ENCODE measurements at places on chromosomes 2 and 18.

DNA sequence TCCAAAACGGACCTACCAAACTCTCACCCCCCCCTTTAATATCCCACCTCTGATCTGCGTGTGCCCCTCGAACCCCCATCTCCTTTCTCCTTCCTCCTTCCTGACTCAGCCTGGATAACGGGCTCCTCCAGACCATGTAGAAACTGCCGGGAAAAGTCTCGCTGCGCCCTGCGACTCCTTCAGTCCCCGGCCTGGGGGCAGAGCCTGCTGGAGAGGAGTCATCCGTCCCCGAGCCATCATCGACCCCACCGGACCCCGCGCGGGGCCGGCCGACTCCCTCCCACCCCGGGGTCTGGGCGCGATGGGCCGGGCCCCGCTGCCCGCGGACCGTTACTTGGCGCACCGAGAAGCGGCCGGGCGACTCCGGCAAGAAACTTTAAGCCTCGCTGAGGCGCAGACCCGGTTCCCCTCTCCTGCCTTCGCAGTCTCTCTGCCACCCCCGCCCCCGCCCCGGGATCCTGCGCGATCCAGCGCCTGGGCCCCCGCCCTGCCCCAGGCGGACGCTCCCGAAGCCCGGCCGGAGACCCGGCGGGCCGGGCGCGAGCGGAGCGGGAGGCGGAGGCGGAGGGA lies 3.4 kb downstream of the ZEB2 start:
- peaks cover 57% of the 10 kb centered on the region for H3K4me1 ChIP-seq
- DNase-seq, result no peak
- peaks cover 47% of the 10 kb centered on the region for H3K36me3 ChIP-seq
- H3K4me3 ChIP-seq, result no peak overlapping the region

DNA sequence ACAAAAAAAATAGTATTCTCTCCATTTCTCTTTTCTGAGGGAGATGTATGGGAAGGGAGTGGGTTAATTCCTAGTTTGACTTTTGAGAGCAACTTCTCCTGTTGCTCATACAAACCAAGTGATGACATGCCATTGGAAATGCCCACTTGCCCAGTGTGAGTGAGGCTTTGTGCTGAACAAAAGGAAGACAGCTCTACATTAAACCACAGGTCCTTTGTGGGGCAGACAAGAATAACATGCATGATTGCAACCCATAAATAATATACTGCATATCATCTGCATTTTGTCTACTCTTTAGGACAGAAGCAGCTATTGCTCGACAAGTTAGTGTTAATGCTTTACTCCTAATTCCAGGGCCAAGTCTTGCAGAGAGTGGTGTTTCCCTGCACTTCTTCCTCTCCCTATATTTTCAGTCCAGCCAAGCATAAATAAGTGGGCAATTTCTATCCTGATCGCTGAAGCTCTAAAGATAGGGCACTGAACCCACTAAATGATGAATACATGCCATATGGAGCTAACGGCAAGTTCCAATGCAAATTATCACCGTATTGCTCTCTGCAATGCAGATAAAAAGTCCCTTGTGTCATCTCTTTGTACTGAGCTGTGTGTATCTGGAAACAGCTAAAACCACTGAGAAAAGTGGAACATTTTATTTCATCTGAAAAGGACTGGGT lies 19.4 kb upstream of the EHBP1 start:
- H3K4me3 ChIP-seq, result no peak overlapping the region
- no peaks in the 10 kb centered on the region for H3K4me1 ChIP-seq
- peaks cover 88% of the 10 kb centered on the region for H3K27me3 ChIP-seq

GRCh38 chr2:6872394-6872793 lies 5.2 kb upstream of the RSAD2 start:
- no peak for DNase-seq
- H3K4me1 ChIP-seq, result peaks cover 5% of the 10 kb centered on the region
- H3K4me3 ChIP-seq, result no peak overlapping the region
- no peaks in the 10 kb centered on the region for H3K27me3 ChIP-seq
- H3K27ac ChIP-seq, result no peak overlapping the region

GRCh38 chr18:58402247-58402646 lies 226.6 kb downstream of the ALPK2 start:
- DNase-seq, result no peak
- H3K27me3 ChIP-seq, result peaks cover 10% of the 10 kb centered on the region
- H3K4me3 ChIP-seq, result no peak overlapping the region
- no peaks in the 10 kb centered on the region for H3K4me1 ChIP-seq

GRCh38 chr2:136117909-136118818 lies at the start of gene CXCR4:
TSS of gene CXCR4 (minus strand) at chr2:136118149. CDS start at chr2:136118060, 89 bp downstream.
- peak within 1 kb of the TSS; percentile 93 for H3K4me3 ChIP-seq
- no peaks in the 10 kb centered on the region for H3K27me3 ChIP-seq
- peaks cover 65% of the 10 kb centered on the region for H3K36me3 ChIP-seq
- peaks cover 65% of the 10 kb centered on the region for H3K4me1 ChIP-seq

GRCh38 chr2:47198985-47199451 lies 43.9 kb upstream of the STPG4 start:
- no peak overlapping the region for H3K27ac ChIP-seq
- H3K36me3 ChIP-seq, result no peaks in the 10 kb centered on the region
- no peak overlapping the region for H3K4me3 ChIP-seq
- H3K4me1 ChIP-seq, result no peaks in the 10 kb centered on the region

DNA sequence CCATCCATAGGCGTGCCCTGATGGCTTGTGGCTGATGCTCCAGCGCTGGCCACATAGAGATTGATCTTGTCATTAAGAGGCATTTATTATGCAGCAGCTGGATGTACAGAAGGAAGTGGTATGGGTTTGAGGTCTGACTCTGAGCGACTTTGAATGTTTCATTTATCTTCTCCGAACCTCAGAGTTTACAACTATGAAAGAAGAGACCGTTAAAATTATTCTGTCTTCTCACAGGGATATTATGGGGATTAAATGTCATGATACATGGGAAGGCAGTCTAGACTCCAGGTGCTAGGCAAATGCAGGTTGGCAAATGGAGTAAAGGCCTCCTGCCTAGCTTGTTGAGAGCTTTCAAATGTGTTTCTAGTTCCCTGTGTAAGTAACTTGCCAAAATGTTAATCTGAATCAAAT lies 30.3 kb downstream of the MOGAT1 start:
- H3K27ac ChIP-seq, result peak overlapping the region; percentile 74
- H3K4me3 ChIP-seq, result peak overlapping the region; percentile 1
- peaks cover 86% of the 10 kb centered on the region for H3K27me3 ChIP-seq

GRCh38 chr2:209472112-209472832 lies 48.4 kb downstream of the MAP2 start:
- DNase-seq, result no peak
- H3K27me3 ChIP-seq, result no peaks in the 10 kb centered on the region
- no peak overlapping the region for H3K27ac ChIP-seq
- no peaks in the 10 kb centered on the region for H3K36me3 ChIP-seq
